ENCODE measurements at places on chromosomes 12 and 14. TPM values are rescaled to one million over a fixed set of nuclear protein-coding genes. Genes with fewer than 3 reads are reported as not detected.

Gene IL31
- total RNA-seq: not detected

- DNase-seq: no peak
Measured at GRCh38 chr12:80195074-80195726, 95.9 kb downstream of the OTOGL start.

- DNase-seq: peak; percentile 32
Measured at GRCh38 chr12:6074979-6075585, 49.4 kb downstream of the VWF start.

DNA sequence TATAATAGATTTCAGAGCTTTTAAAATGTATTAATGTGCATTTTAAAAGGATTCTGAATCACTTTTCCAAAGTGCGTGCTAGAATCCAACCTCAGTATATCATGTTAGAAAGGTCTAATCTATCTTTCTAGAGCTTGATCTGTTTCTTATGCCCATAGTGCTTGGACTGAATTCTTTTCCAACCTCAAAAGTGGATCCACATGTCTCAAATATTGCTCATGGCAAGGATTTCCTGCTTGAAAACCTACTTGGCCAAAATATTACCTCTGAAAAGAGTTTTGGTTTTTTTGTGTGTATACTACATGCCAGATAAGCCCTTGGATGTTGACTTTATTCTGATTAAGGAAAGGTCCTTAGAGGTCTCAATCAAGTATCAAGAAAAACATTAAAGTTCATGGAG is 16.9 kb upstream of the SLC6A15 start:
- no peak for DNase-seq

DNA sequence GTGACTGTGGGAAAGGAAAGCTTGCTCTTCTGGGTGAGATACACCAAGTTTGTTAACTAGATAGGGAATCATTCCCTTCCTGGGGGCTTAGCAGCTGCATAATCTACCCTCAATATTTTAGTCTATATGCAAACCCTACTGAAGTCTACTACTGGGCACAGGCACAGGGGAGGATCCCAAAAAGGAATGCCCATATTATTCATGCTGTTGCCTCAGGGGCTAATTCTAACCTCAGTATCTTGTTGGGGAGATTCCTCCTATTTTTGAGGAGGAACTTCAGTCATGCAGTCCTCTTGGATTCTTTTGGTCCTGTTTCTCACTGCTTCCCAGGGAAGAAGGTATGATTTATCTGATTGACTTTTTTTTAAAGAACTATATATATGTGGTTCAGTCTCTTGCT is 58.9 kb upstream of the ANKS1B start:
- DNase-seq: no peak

Gene EEF1AKMT3
- total RNA-seq: 4.8 TPM

DNA sequence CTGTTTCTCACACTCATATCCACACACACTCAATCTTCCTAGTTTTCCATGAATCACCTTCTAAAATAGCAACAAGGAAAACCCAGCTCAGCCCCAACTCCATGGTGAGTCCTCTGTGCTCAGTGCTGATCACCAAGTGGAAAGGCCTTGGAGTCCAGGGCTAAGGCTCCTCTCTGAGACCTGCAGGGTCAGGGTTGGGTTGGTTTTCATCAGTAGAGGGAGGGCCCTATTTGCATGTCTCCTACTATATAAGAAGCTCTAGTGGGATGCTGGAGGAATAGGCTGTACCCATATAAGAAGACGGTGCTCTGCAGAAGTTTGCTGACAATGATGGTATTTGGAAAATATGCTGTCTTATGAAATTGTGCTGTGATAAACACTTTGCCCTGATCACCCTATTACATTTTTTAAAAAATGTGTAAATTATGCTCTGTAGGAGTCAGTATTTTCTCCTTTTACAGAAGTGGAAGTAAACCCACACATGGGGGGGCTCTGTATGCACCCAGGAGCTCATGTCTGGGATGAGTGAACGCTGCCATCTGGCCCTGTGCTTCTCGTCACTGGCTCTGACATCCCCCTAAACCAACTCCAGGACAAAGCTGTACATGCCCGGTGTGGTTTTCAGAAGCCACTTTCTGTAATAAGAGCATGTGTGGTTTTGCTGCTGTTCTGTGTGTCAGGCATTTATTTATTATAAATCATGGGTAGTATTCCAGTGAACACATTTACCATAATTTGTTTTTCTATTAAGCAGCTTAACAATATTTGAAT is 536.3 kb downstream of the TMEM121 start:
- DNase-seq: no peak

Data from left colon (tissue), 2 donors.